ENCODE measurements at places on chromosomes 3 and 15.
A peak's percentile ranks its signal among the peaks of the same experiment; 100 is the strongest.

- DNase-seq = no peak
Measured at GRCh38 chr3:61452535-61453090, 108.8 kb upstream of the PTPRG start.

GRCh38 chr3:167936019-167936418, 159.7 kb downstream of the GOLIM4 start:
- DNase-seq = no peak

DNA sequence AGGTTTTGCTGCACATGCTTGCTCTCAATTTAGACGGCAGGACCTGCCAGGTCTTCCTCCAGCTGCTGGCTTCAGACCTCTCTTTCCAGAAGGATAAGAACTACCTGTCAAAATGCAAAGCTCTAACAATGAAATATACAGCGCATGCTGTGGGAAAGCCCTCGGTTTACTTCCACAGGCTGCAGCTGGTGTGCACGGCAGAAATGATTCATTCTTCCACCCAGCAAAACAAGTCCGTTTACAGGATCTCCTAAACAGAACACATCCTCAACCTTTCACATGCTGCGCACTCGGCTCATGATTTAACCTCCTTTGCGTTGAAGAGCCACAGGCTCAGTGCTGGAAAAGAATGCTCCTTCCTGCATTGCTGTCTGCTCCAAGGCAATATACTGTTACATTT, 92.4 kb upstream of the WNT5A start:
- DNase-seq = no peak

DNA sequence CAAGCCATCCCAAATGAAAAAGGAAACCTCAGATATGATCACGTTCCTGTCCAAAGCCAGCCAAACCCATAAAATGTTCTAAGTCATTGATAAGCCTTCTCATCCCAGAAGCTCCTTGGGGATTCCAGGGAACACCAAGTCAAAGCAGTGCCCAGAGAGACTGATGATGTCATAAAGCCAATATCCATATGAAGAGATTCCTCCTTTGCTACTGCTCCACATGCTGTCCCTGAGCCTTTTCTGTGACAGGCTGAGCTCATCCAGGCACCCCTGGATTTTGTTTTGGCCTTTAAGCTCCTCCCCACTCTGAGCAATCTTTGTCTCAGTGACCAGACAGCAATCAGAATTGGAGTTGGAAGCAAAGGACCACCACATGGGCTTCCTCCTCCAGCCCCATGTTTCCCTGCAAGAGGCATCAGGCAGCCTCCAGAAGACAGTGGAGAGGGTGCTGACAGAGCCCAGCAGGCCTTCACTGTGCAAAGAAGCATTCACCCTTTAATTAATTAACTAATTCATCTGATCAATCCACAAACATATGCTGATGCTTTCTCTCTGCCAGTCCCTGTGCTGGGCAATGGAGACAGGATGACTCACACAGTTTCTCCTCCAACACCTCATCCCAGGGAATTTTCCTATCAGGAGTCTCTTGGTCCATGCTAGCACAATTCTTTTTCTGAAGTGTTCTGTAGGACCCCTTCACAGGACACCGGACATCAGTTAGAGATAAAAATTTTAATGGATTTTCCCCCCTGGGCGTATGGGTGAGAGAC, 25.0 kb downstream of the MEX3B start:
- no peak for DNase-seq

DNA sequence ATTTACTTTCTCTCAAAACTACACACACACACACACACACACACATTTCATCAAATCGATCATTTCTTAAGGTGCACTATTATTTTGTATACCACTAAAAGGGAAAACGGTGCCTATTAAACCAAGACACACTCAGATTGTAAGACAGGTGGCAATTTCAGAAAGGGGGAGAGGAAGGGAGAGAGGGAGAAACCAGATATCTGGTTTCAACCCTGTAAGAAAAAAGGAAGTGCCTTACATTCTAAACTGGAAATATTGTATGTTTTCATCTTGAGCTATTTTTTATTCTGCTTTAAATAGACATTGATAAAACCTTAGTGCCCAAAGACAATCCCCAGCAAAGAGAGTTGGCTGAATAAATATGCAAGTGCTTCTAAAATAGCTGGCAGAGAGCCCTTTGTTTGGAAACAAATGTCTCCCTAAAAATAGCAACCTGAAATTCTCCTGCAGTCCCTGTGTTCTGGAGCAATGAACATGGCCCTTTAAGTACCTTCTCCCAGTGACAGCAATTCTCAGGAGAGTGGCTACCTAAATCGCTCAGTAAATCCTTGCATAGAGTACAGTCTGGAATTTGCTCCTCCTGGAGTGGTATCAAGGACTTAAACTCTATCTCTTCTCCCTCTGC, 85.7 kb downstream of the RARB start:
- no peak for DNase-seq

GRCh38 chr3:48655606-48656005, 7.1 kb downstream of the CELSR3 start:
- peak; percentile 38 for DNase-seq

DNA sequence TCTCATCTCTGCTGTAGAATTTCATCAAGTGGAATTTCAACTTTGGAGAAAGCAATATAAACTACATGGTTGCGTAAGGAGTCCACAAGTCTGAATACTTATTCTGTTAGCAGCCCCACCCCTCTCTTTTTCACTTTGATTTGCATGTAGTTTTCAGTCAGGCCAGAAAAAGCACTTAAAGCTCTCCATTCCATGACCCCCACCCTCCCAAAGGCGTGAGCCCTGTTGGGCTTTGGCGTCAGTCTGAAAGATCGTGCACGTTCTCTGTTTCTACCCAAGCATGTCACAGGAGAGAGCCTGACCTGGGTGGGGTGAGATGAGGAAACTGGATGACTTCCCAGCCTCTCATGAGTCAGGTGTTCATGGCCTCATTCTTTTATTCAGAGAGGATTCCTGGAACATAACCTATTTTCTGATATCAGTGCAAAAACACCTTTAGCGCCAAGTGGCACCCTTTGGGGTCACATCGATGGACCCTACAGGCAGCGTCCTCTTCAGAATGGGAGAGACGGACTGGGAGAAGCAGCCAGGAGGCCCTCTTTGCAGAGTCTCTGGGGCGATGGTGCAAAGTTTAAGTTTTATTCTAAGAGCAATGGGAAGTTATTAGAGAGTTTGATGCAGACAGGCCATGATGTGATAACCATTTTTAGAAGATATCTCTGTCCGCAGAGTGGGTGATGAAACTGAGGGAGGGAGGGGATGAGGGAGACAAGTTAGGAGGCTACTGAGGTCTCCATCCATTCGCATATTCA, 55.8 kb downstream of the LSM3 start:
- no peak for DNase-seq

- no peak for DNase-seq
Measured at GRCh38 chr15:29044503-29044901, 158.7 kb downstream of the APBA2 start.

DNA sequence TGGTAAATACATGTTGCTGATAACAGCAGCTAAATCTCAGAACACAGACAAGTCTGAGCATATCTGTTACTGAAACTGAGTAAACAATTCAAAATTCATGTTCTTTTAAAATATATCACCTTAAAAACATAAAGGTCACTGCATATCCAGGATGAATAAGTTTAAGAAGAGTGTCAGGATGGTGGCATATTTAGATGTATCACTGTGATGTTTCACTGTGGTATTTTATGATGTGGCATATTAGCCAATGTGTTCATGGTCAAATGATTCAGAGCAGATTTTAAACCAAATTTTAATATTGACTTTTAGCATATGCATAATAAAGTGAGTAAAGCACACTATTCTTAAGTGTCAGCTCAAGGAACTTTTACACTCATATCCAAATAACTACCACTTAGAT, 346.4 kb upstream of the DPPA4 start:
- no peak for DNase-seq

DNA sequence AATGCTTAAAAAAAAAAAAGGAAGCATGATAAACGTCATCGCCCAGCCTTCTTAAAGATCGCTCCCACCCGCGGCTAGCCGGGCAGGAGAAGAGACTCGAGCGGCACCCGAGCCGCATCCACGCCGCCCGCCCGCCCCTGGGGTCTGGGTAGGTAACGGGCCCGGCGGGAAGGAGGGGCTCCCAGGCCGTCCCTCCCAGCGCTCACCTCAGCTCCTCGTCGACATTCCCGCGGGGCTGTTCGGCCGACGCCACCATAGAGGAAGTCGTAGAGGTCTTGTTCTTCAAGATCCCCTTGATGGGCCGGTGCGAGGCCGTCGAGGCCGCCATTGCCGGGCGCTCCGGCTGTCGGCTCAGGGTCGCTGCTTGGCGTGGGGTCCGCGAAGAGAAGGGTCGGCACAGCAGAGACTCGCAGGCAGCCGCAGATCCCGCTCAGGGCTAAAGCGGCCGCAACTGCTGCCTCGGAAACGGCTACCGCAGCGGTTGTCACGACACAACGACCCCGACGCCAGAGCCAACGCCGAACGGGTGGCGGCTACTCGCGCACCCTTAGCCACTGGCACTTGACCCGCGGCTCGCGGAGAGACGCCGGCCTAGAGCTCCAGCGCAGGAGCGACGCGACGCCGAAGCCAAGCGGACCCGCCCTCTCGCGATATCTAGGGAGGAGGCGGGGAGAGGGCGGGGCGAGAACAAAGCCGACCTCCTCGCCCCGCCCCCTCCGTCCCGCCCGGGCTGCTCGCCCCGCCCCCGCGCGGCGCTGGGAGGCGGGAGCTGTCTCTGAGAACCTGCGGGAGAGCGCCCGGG, at the start of gene PPP1R2:
Gene PPP1R2 (minus strand): TSS at position 628 of the 802 bp plus-strand sequence. CDS start 300 bp downstream, at position 328.
- DNase-seq = peak; percentile 88

DNA sequence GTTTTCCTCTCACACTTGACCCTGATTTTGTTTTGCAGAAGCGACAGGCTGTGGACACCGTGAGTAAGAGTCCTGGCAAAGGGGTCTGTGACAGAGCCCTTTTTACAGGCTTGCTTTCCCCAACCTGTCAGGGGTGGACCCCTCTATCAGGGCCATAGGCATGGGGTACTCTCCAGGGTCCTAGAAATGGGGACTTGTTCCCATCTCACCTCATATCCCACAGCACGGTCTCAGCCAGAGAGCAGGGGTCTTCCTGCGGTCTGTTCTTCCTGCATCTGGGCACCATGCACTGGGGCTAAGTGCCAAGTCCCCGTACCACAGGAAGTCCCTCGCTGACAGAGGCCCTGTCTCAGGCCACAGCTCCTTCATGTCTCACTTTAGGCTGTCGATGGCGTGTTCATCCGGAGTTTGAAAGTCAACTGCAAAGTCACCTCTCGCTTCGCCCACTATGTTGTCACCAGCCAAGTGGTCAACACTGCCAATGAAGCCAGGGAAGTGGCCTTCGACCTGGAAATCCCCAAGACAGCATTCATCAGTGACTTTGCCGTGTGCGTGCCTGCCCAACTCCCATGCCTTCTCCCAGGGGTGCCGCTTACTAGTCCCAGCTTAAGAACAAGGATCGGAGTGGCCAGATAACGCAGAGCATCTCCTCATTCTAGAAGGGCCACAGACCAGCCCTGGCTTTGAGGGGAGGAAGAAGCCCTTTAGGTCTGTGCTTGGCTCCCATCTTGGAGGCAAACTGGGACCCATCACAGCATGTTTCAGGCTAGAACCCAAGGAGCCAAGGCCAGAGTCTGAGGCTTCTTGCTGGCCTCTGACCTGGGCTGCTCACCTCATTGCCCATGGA, 783 bp downstream of the ITIH1 start:
- DNase-seq = no peak

- DNase-seq = no peak
Measured at GRCh38 chr3:155995525-155996370, 124.6 kb upstream of the KCNAB1 start.

- peak; percentile 66 for DNase-seq
Measured at GRCh38 chr3:197793247-197793646, 2.2 kb downstream of the LRCH3 start.

GRCh38 chr3:123276346-123277006, 74.7 kb downstream of the SEC22A start:
- DNase-seq = no peak

DNA sequence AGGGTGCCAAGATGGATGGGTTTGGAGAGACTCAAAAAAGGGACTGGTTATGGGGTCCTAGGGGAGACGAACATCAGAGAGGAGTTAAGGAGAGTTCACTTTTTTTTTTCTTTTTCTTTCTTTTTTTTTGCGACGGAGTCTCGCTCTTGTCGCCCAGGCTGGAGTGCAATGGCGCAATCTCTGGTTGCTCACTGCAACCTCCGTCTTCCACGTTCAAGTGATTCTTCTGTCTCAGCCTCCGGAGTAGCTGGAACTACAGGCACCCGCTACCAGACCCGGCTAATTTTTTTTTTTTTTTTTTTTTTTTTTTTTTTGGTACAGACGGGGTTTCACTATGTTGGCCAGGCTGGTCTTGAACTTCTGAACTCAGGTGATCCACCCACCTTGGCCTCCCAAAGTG, 1.2 kb downstream of the SPINT1 start:
- no peak for DNase-seq

DNA sequence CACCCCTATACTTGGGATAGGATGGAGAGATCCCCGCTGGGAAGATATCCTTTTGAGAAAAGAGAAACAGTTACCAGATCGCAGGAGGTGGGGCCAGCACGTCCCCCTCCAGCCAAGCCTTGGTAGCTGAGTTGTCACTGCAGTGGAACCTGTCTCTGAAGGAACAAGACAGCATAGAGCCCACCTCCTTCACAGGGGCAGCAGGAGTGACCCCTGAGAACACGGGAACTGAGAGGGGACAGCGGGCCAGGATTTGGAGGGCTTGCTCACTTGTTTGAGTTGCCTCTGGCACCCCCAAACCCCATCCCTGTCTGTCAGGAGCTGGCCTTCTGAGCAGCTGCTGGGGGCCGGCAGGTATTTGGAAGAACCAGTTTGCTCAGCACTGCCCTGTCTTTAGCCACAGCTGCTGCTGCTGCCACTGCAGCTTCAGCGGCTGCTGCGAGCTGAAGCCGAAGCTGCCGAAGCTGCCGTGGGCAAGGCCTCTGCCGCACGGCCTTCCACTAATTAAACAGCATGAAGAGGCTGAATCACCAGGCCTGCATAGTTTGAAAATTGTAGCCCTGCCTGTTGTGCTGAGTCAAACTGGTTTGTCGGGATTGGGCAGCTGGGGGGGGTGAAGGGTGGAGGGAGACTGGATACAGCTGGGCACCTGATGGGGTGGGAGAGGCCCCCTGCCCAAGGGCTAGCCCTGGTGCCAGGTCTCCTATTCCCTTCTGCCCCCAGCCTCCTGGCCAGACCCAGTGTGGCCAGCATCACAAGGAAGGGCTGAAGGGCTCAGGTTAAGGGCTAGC, 4.0 kb downstream of the EPHB3 start:
- DNase-seq = no peak

GRCh38 chr3:169573148-169573547, 90.4 kb downstream of the MECOM start:
- DNase-seq = no peak

DNA sequence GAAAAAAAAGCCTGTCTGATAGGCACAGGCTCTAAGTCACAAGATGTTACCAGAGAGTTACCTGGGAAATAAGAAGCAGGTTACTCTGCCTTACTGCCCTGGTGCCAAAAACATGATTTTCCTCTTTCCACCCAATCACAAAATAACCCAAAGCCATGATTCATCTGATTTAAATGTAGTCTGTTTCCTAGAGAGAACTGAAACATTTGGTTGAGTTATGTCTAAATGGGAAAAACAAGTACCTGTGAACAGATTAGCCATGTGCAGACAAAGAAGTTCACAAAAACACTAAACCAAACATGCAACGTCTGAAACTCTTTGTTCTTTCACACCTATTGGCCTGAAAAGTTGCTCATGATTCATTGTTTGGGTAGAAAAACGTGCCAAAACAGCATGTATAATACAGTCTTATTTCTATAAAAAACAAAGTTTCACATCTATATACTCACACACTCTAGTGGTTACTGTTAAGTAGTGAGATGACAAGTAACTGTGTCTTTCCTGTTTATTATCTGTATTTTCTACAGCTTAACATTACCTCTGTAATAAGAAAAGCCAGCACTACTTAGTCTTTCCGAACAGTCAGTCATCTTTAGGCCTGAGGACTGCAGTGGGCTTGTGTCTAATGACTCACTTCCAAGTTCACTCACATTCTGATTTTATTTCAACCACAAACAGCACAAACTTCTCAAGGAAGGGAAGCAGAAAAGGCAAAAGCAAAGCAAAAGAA, 30.2 kb downstream of the FAM174B start:
- no peak for DNase-seq

All from CD4-positive, alpha-beta T cell treated with Interleukin-2 at 100 ng/mL for 4 hours (primary cell).